Activated CD4-positive, alpha-beta T cell treated with anti-CD3 and anti-CD28 coated beads, Interleukin-2, amount 50 U/mL, for 4 hours (primary cell): ENCODE measurements at places on chromosomes 3 and 15.

GRCh38 chr3:39255503-39256325, 24.1 kb downstream of the CX3CR1 start:
- DNase-seq, result no peak

GRCh38 chr3:94459167-94459566, 396.3 kb downstream of the NSUN3 start:
- DNase-seq, result no peak

GRCh38 chr15:39455471-39455991, 125.3 kb upstream of the THBS1 start:
- no peak for DNase-seq

- no peak for DNase-seq
These were observed 57.5 kb upstream of the PRR23E start for GRCh38 chr3:127135241-127136023.

DNA sequence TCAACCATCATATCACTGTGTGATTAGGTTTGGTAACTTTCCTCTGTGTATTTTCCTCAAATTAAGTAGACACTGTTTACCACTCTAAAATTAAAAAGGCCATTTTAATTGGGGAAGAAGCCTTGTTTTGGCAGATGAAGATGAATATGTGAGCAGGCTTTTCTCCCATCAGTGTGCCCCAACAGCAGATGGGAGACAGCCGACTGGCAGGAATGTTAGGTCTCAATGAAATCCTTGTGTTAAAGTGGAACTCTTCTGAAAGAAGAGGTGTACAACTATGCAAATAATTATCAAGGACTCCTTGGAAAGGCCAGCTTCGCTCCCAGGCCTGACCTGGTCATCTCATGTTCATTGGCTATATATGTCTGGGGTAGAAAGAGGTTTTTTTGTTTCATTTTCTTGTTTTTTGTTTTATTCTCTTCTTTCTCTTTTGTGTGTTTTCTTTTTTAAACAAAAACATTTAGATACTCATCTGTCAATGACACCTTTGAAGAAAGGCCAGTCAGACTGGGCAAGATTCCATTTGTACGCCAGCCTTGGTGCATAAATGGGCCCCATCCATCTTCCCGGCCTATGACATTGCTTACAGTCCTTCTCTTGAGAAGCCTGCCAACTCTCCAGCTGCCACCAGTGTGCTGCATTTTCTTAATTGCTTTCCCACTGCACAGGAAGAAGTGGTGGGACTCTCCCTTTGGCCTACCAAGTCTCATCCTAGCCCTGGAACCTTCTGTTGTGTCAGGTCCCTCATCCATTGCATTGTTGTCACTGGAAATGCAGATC, 25.8 kb downstream of the LRTM1 start:
- DNase-seq, result no peak

DNA sequence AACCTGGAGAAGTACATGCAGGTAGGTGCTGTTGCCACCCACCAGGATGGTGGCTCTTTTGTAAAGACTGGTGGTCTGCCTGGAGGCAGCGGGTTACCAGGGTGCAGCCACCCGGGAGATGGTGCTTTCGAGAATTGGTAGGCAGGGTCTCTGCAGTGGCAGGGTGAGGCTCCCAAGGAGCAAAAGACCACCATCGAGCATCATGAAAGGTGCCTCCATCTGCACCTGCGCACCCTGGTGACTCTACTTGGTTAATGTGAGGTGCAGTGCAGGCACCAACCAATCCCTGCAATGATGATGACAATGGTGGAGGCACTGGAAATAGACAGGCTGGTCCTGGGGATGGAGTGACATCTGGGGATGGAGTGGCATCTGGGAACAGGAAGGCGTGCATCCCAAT, 236.7 kb downstream of the ADAMTS17 start:
- DNase-seq, result no peak

GRCh38 chr15:100728371-100729201, 126.2 kb downstream of the ASB7 start:
- DNase-seq, result no peak

DNA sequence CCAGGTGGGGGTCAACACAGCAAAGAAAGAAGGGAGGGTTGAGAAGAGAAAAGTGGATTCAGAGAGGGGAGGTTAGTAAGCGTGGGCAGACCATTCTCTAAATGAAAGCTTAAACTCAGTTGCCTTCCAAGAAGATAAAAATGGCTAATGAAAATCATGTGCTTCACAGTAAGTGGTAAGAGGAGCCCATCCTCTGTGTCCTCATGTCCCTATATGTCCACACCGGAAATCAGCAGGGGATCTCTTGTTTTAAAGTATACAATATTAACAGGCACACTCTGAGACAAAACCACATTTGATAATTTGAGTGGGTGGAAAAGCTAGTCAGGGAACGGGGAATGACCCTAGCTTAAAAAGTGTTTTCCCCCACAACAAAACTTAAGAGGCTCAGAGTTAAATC, 4.4 kb upstream of the FOXP1 start:
- no peak for DNase-seq

DNA sequence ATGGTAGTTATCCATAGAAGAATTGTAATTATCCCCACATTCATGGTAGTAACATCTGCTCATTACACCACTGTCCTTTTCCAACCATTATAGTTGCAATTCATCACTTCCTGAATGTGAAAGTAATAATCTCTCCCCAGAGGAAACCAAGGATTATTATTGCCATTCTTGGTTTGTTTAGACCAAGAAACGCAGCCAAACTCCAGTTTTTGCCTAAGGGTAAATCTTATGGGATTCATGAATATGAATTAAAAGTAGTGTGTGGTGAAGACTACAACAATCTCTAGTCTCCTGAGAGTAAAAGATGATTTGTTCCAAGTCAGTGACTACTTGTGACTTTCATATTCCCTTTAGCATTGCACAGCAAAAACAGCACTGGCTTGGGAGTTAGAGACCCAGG, 45.7 kb upstream of the ABI3BP start:
- DNase-seq, result no peak

DNA sequence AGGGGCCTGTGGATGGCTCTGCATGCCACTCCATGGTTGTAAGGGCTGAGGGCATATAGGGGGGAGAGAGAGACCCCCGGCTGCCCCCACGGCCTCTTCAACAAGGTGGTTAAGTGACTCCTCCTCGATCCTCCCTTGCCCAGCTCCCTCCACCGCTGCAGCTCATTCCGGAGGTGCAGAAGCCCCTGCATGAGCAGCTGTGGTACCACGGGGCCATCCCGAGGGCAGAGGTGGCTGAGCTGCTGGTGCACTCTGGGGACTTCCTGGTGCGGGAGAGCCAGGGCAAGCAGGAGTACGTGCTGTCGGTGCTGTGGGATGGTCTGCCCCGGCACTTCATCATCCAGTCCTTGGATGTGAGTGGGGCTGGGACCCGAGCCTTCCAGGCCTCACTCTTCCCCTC, 6.5 kb downstream of the FES start:
- DNase-seq, result no peak

DNA sequence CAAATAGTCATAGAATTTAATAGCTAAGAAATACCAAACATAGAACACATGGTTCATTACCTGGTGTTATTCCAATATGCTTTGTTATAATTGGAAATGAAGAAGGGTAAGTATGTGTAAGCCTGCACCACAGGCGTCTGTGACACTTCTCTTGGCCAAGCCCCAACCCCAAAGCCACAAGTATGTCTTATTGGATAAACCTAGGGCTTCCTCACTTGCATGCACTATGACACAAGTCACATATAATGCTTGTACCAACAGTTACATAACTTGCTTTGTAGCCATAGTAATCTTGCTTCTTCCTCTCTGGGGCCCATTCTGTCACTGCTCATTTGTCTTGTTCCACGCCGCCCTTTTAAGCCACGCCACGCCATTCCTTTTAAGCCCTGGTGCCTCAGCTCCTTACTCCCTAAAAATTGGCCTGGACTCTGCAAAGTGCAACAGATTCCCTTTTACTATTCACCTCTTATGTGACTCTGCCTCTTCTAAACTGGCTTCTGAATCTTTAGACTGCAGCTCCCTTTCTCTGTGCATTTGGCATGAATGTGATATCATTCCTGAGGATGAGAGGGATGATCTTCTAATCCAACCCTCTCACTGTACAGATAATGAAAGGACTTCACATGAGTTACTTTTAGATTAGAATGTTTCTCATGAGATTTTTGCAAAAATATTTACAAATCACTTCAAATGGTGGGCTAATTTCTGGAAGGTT, 48.1 kb upstream of the EPHA3 start:
- DNase-seq, result no peak

GRCh38 chr15:74196175-74196574, 6.4 kb downstream of the STRA6 start:
- no peak for DNase-seq

- DNase-seq, result no peak
These were observed 56.3 kb downstream of the PLCL2 start for GRCh38 chr3:16940769-16941700.

GRCh38 chr3:196063971-196064370, 17.9 kb downstream of the TFRC start:
- no peak for DNase-seq

DNA sequence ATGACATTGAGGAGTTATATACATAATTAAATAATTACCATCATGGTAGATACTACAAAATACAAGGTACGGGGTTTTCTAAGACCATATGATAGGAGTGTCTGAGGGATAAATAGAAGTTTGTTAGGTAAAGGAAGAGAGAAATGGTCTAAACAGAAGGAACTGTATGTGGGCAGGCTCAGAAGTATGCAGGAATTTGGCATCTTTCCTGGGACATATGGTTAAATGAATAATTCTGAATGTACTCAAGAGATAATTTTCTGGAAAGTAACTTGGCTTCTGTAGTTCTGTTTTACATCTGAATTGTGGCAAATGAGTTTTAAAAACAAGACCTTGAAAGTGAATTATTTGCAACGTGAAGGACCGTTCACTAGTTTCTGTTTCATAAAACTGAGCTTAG, 17.5 kb downstream of the LMCD1 start:
- DNase-seq, result no peak

DNA sequence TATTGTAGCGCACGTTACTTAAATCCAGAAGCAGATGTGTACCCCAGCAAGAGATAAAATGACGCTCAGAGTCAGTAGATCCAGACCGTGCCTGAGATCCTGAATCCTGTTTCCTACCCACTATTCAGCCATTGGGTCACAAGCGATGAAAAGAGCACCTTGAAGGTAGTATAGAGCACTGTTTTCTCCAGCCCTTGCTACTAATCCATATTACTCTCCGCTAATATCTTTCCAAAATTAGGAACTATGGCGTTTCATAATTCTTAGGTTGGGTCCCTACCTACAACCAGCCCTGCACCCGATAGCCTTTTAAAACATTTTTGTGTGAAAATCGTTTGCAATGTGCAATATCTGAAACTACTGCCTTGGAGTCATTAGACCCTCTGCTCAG, 596 bp downstream of the BTD start:
- no peak for DNase-seq

DNA sequence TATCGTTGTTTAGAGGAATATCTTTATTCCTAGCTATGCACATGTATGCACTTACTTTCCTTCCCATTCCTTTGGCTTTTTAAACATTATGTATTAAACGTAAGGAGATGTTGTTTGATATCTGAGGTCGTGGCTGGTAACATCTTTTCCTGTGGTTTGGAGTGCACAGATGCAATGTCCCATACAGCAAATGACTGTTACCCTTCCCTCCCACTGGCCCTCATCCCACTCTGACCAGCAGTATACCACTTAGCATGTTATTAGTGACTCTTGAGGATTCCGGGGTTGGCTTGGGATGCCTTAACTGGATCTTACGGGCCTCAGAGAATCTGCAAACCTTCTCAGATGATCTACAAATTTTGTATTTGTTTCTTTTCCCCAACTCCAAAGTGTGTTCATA, 34.5 kb downstream of the TGFBR2 start:
- no peak for DNase-seq

GRCh38 chr15:79299126-79299840, 11.6 kb upstream of the TMED3 start:
- DNase-seq, result no peak

- no peak for DNase-seq
These were observed 96.2 kb downstream of the CBLB start for GRCh38 chr3:105772635-105773034.

DNA sequence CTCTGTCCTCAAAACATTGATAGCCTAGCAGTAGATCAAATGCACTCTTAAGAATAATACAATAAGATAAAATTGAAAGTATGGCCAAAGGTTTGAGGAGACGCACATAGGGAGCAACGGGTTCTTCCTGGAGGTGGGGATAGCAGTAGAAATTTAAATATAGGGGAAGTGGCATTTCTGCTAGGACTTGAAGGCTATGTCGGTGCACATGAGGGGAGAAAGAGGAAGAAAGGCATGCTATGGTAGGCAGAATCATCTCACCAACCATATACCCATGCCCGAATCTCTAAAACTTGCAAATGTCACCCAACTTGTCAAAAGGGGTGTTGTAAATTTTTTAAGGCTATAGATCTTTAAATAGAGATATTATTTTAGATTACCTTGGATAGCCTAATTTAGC, 735.1 kb upstream of the LMCD1 start:
- no peak for DNase-seq

GRCh38 chr3:48548729-48549705, 7.6 kb downstream of the PFKFB4 start:
- peak; percentile 85 for DNase-seq

GRCh38 chr3:197244751-197245150, 53.7 kb downstream of the DLG1 start:
- no peak for DNase-seq

GRCh38 chr3:61057464-61057863, 193.8 kb downstream of the FHIT start:
- DNase-seq, result no peak

- no peak for DNase-seq
These were observed 400.2 kb upstream of the GOLIM4 start for GRCh38 chr3:168495932-168496331.

DNA sequence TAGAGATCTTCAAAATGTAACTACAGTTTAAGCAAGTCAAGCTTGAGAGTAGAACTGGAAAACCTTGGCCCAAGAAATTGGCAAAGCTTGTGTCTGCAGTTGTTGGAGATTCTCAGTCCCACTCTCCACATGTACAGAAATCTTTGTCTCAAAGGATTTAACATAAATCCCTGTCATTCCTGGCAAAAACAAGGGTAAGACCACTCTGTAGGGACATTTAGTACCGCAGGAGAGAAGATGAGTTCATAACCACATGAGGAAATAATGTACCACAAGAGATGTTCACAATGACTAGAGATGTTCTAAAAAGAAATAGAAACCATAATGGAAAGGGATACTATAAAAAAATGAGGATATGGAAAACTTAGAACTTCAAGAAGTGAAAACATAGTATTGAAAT, 73.7 kb downstream of the RAB7A start:
- no peak for DNase-seq

GRCh38 chr3:5293207-5293606, 105.7 kb downstream of the EDEM1 start:
- no peak for DNase-seq

- DNase-seq, result no peak
These were observed 14.0 kb downstream of the ZNF619 start for GRCh38 chr3:40490916-40491315.
